ENCODE measurements at places on chromosomes 5 and 9. TPM values are rescaled to one million over a fixed set of nuclear protein-coding genes. Genes with fewer than 3 reads are reported as not detected.

Gene HAPLN1
- not detected for total RNA-seq

Gene OTP
- not detected for total RNA-seq

Gene PCDHB11
- total RNA-seq = not detected

DNA sequence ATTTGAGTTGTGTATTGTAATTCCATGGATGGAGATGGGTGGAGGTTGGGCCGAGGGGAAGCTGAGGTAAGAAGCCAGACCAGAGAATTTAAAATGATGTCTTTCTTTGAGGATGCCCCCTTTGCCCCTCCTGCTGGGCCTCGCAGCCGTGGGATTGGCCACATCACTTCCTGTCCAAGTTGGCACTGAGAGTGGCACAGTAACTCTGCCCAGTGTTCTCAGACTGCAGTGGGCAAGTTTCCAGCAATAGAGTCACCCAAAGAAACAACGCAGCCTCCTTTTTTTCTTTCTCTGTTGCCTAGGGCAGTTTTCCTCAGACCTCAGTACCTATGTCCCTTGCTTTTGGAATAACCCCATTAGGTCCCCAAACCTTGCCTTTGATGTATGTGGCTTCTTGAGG, 306.6 kb upstream of the DMRT1 start:
- H3K27me3 ChIP-seq = no peaks in the 10 kb centered on the region
- peak; percentile 57 for DNase-seq
- H3K27ac ChIP-seq = no peak overlapping the region

GRCh38 chr5:166382031-166382430, 1909.4 kb upstream of the WWC1 start:
- no peaks in the 10 kb centered on the region for H3K36me3 ChIP-seq
- no peak for DNase-seq
- H3K4me1 ChIP-seq = no peaks in the 10 kb centered on the region

Gene DROSHA
- total RNA-seq = 77.2 TPM

Gene ENTR1
- total RNA-seq = 40.1 TPM

DNA sequence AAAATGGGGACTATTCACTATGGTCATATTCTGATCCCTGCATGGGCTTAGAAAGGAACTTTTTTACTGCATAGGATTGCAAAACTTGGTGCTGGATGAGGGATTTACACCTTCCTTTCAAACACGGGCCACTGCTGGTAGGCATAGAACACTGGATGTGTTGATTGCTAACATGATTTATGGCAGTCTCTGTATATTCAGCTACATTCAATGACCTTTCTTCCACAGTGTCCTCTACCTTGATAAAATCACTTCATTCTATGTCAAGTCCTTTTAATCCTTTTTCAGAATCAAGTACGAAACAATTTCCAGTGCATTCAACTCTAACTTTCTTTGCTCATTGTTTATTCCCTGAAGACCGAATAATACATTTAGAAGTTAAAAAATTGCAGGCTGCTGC, 91.9 kb upstream of the ATG10 start:
- no peaks in the 10 kb centered on the region for H3K27me3 ChIP-seq
- no peak overlapping the region for H3K27ac ChIP-seq
- no peak for DNase-seq
- H3K36me3 ChIP-seq = no peaks in the 10 kb centered on the region
- no peak overlapping the region for H3K4me3 ChIP-seq

Gene FAM78A
- not detected for total RNA-seq

DNA sequence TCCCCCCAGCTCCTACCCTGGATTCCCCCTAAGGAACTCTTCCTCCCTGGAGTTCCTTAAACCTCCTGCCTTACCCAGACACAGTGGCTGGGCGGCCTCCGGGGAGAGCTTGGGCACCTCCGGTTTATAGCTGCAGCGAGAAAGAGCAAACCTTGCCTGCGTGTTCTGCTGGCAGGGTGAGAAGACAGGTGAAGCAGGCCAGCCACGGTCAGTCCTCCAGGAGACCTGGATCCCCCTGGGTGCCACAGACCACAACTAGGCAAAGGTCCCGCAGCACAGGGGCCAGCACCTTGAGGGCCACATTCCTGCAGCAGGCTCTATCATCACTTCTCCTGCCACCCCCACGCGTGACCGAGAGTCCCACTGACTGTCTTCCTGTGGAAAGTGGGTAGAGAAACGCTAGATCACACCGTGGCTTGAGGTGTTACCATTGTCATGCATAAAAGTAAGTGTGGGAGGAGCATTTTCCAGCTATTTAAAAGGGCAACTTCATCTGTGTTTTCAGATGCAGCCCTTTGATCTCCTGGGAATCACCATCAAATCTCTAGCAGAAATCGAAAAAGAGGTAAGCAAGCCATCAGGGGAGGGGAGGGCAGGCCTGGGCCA, 130.2 kb upstream of the LMX1B start:
- no peak overlapping the region for H3K27ac ChIP-seq
- H3K4me3 ChIP-seq = no peak overlapping the region
- peaks cover 11% of the 10 kb centered on the region for H3K4me1 ChIP-seq
- H3K36me3 ChIP-seq = peaks cover 6% of the 10 kb centered on the region

DNA sequence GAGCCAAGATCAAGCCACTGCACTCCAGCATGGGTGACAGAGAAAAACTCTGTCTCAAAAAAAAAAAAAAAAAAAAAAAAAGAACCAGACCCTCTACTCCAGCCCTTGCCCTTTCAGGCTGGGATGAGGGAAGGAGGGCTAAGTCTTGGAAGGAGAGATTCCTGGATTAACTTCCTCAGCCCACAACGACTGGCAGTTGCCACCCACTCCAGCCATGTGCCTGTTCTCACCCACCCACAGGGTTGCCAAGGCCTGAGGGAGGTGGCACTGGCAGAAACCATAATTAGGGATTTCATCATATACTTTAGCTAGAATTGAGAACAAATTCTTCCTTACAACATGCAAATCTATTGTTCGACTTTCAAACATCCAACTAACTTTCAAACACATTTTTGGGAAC, 87.8 kb upstream of the SLC30A5 start:
- no peak overlapping the region for H3K27ac ChIP-seq
- no peaks in the 10 kb centered on the region for H3K27me3 ChIP-seq
- no peak overlapping the region for H3K4me3 ChIP-seq

Gene BAG1
- 186 TPM for total RNA-seq

- H3K27me3 ChIP-seq = no peaks in the 10 kb centered on the region
- H3K4me3 ChIP-seq = no peak overlapping the region
- H3K4me1 ChIP-seq = peaks cover 3% of the 10 kb centered on the region
- no peak for DNase-seq
- no peak overlapping the region for H3K27ac ChIP-seq
- H3K36me3 ChIP-seq = no peaks in the 10 kb centered on the region
Measured at GRCh38 chr5:95866435-95867040, 44.0 kb upstream of the GLRX start.

- H3K27ac ChIP-seq = no peak overlapping the region
- H3K36me3 ChIP-seq = no peaks in the 10 kb centered on the region
- DNase-seq = no peak
- H3K27me3 ChIP-seq = no peaks in the 10 kb centered on the region
Measured at GRCh38 chr5:143436871-143437270, 33.4 kb upstream of the NR3C1 start.

Gene CCNO
- not detected for total RNA-seq

Gene GRM6
- total RNA-seq = not detected

Gene TMEM8B
- 21.0 TPM for total RNA-seq

DNA sequence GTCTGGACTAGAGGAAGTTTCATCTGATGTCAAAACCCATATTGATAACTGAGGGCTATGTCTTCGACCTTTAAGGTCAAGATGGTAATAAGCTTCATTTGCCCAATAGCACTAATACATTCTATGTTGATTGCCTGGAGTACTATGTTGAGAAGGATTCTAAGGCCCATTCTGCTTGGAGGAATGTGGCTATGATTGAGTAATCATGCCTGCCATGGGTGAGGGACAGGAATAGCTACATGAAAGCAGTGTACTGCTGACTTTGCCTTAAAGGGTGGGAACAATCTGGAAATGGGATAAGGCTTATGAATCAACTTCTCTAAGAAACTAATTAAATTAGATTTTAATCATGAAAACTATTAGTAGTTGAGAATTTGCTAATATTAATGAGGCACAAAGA, 13.6 kb downstream of the NNT start:
- H3K27me3 ChIP-seq = no peaks in the 10 kb centered on the region
- H3K4me3 ChIP-seq = no peak overlapping the region
- H3K27ac ChIP-seq = no peak overlapping the region
- no peaks in the 10 kb centered on the region for H3K36me3 ChIP-seq

DNA sequence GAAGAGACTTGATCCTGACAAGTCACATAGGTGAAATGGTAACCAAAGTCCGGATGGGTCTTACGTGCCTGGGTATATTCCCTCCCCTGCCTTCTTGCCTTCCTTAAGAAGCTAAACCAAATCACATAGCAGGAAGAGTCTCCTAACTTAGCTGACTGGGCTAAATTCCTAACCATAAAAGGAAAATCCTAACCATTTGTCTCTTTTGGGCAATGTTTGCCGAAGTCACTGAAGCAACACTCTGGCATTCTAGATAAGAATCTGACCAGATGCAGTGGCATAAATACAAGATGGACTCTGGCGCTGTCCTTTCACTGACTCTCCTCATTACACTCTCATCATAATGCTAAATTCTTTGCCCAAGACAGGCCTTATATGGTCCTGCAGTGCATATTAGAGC, 625.5 kb upstream of the RORB start:
- no peaks in the 10 kb centered on the region for H3K4me1 ChIP-seq
- H3K27ac ChIP-seq = no peak overlapping the region
- no peak overlapping the region for H3K4me3 ChIP-seq
- no peaks in the 10 kb centered on the region for H3K36me3 ChIP-seq
- DNase-seq = no peak
- H3K27me3 ChIP-seq = no peaks in the 10 kb centered on the region

DNA sequence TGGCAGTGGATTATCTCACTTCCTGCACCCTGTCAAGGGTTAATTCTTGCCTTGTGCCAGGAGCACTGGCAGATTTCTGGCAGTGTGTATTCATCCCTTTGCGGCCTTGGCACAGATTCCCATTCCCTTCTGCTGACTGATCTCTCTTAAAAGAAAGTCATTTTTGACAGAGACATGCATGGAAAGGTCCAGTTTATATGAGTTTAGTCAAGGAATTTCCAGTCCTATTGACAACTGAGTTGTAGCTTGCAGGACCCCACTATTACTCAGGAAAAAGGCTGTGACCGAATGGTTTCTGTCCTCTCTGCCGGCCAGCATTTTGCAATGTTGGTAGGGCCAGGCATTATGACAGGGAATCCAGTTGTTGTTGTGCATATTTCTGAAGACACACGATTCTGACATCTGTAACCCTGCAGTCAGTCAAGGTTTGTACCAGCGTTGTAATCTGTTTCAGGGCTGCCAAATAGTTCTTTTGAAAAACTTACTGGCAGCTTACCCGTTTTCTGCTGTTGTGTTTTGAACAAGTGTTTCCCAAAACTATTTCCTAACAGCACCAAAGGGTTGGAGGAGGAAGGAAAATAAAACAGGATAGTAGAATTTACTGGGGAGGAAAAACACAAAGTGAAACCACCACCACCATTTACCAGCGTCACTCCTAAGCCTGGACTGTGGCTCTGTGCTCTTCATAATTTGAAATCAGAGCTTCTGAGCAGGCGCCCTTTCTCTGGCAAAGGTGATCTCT, 243.4 kb upstream of the KLF4 start:
- DNase-seq = peak; percentile 49
- H3K4me3 ChIP-seq = no peak overlapping the region
- H3K4me1 ChIP-seq = peaks cover 40% of the 10 kb centered on the region
- H3K27me3 ChIP-seq = no peaks in the 10 kb centered on the region
- no peaks in the 10 kb centered on the region for H3K36me3 ChIP-seq
- H3K27ac ChIP-seq = peak overlapping the region; percentile 90

GRCh38 chr5:135851915-135852845, 17.7 kb downstream of the SLC25A48 start:
- no peak overlapping the region for H3K4me3 ChIP-seq
- H3K36me3 ChIP-seq = no peaks in the 10 kb centered on the region
- no peaks in the 10 kb centered on the region for H3K4me1 ChIP-seq
- H3K27ac ChIP-seq = no peak overlapping the region
- no peak for DNase-seq

- no peak for DNase-seq
- no peak overlapping the region for H3K4me3 ChIP-seq
- no peaks in the 10 kb centered on the region for H3K27me3 ChIP-seq
- no peaks in the 10 kb centered on the region for H3K4me1 ChIP-seq
Measured at GRCh38 chr9:39588500-39589137, 233.2 kb downstream of the SPATA31A1 start.

DNA sequence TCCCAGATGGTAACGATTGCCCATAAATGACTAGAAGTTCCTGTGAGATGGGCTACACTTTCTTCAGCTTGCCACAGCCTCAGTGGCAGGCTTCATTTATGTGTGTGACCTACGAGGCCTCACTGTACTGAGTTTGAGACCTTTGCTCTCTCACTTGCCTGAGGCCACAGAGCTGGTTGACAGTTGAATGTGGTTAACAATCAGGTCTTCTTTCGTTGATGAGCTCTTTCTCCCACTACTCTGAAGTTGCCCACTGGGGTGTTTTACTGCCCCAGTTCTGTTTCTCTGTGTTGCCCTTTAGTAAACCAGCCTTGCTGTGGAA, 70.5 kb downstream of the CYFIP2 start:
- H3K27ac ChIP-seq = peak overlapping the region; percentile 53
- H3K27me3 ChIP-seq = no peaks in the 10 kb centered on the region
- H3K36me3 ChIP-seq = peaks cover 28% of the 10 kb centered on the region
- H3K4me3 ChIP-seq = no peak overlapping the region

GRCh38 chr5:180498378-180498777, 4.2 kb downstream of the CNOT6 start:
- no peaks in the 10 kb centered on the region for H3K36me3 ChIP-seq
- H3K4me1 ChIP-seq = peaks cover 15% of the 10 kb centered on the region
- H3K4me3 ChIP-seq = no peak overlapping the region
- no peak for DNase-seq
- H3K27ac ChIP-seq = no peak overlapping the region

Gene LHX6
- total RNA-seq = 1.7 TPM

GRCh38 chr5:171152382-171152781, 156.7 kb upstream of the TLX3 start:
- H3K4me1 ChIP-seq = no peaks in the 10 kb centered on the region
- no peak overlapping the region for H3K27ac ChIP-seq
- H3K4me3 ChIP-seq = no peak overlapping the region
- H3K27me3 ChIP-seq = no peaks in the 10 kb centered on the region
- DNase-seq = no peak
- no peaks in the 10 kb centered on the region for H3K36me3 ChIP-seq

GRCh38 chr9:72476617-72477437, 44.6 kb upstream of the TMC1 start:
- H3K27ac ChIP-seq = peak overlapping the region; percentile 84
- no peaks in the 10 kb centered on the region for H3K27me3 ChIP-seq
- H3K36me3 ChIP-seq = no peaks in the 10 kb centered on the region
- H3K4me3 ChIP-seq = no peak overlapping the region

DNA sequence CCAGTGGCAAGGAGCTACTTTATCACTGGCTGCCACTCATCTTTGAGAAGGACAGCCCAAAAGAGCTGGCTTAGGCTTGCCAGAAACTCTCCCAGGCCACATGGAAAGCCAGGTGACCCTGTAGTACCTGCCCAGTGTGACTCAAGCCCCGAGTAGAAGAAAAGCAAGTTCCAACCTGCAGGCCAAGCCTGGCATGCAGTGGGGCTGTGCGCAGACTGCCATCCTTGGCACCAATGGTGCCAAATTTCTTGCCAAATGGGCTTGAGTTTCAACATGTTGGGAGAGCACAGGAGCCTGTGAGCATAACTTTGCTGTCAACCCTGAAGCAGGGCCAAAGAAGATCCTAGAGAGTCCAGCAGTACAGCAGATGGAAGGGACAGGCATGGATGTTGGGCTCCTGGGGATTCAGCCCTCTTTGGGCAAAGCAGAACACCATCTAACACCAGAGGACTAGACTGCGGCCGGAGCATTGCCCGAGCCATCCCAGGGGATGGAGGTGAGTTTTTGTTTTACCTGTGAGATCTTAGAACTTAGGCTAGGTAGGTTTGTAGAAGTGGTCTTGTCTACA, 27.3 kb upstream of the SHB start:
- no peak overlapping the region for H3K27ac ChIP-seq
- H3K4me1 ChIP-seq = no peaks in the 10 kb centered on the region
- no peaks in the 10 kb centered on the region for H3K36me3 ChIP-seq
- no peak for DNase-seq
- no peaks in the 10 kb centered on the region for H3K27me3 ChIP-seq
- H3K4me3 ChIP-seq = no peak overlapping the region

All from stomach (tissue), 19 donors.